ENCODE measurements at places on chromosomes 1 and 21.

GRCh38 chr1:221810406-221810805 is 68.5 kb upstream of the DUSP10 start:
- DNase-seq = no peak

DNA sequence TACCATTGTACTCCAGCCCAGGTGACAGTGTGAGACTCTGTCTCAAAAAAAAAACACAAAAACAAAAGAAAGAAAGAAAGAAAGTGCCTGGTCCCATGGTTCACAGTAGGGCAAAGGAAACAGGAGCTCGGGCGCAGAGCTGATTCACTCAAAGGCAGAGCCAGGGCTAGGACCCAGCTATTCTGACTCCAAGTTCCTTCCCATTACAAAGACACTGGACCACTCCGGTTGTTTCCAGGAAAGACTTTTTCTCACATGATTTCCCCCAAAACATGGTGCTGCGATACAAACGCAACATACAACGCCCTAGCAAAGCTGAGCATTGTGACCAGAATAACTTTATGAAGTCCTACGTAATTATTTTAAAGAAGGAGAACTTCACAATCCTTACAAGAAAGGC is 10.7 kb downstream of the ABCG1 start:
- no peak for DNase-seq

- DNase-seq = no peak
Observed at GRCh38 chr1:87202922-87203655, 125.6 kb upstream of the LMO4 start.

- no peak for DNase-seq
Observed at GRCh38 chr1:170721621-170722020, 57.7 kb downstream of the PRRX1 start.
